NCI-H446 treated with DMSO at 0.1 percent for 48 hours (cell line): ENCODE measurements at places on chromosomes 2 and 18.

GRCh38 chr2:70280242-70280798 is 13.2 kb downstream of the SNRPG start:
- DNase-seq, result no peak

DNA sequence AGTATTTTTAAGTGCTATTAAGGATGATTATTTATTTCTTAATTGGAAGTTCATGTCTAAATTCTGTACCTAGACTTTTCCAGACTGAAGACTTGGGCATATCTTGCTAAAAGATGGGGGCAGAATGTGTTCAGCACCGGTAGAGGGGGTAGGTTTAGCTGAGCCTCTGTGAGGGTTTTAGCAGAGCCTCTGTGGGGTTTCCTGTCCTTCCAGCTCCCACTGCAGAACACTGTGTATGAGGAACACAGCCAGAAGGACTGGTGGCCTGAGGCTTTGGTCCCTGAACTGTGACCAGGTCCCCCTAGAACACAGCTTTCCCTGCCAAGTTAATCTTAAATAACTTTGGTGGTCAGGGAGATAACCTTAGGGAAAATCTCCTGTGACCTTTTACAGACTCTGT is 123.4 kb upstream of the EPC2 start:
- DNase-seq, result no peak

DNA sequence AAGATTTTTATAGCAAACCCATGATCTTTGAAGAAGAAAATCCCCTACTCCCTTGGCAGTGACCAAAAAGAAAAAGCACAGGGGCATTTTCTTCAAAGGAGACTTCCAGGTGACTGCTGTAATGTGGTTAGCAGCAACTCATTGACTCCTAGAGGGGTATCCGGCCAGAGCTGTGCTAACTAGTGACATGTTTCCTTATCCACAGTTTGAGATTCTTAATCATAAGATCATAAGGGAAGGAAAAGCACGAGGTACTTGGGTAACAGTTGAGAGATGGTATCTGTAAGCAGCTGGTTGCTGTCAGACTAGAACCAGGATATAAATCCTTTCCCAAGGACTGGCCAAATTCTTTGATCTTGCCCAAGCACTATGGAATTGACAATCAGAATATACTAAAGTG is 124.7 kb downstream of the MREG start:
- DNase-seq, result no peak

DNA sequence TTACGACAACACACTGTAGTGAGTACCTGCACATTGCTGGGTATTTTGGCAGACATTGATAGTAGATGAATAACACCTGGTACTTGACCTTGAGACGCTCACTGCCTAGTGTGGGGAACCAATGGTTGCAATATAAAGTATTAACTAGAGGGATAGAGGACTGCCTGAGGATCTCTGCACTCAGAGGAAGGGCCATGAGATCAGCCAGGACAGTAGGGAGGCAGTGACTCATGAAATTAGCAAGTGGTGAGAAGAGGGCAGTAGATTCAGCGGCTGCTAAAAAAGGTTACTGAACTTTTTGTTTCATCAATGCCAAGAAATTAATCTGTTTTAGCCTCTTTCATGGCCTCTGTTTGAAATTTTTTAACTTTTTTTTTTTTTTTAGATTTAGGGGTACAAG is 250.8 kb upstream of the TCF4 start:
- no peak for DNase-seq

- DNase-seq, result no peak
Observed at GRCh38 chr2:16680304-16680703, 14.7 kb upstream of the CYRIA start.

DNA sequence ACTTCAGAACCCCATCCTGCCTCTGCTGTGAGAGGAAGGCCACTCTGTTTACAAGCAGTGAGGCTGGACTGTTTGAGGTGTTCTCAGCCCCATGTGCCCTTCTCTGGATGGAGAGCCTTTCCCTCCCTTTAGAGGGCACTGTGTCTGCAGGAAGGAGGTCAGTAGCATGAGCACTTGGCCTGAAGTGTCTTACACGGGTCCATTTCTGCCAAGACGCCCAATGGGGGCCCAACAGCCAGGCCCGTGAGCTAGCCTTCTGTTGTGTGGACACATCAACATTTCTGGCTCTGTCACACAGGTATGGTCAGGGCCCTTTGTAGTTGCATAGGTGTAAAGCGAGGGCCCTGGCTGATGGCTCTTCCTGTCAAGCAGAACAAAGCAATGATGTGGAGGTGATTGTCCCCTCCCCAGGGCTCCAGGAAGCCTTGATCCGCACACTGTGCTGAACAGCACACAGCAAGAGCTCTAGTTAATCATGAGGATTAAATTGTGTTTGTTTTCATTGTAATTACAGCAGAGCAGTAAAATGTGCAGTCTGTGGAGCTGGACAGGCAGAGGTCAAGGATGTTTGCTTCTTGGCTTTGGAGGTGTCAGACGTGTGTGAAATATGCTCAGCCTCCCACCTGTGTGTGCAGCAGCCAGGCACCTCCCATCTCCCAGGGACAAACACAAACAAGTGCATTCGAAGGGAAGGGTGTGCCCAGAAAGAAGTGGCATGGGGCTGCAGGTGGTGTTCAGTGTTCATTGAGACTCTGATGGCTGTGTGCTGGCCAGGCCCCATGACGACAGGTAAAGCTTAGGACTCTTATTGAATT is 132.1 kb downstream of the SH3RF3 start:
- no peak for DNase-seq

GRCh38 chr18:52408800-52409302 is 68.9 kb downstream of the DCC start:
- DNase-seq, result no peak

DNA sequence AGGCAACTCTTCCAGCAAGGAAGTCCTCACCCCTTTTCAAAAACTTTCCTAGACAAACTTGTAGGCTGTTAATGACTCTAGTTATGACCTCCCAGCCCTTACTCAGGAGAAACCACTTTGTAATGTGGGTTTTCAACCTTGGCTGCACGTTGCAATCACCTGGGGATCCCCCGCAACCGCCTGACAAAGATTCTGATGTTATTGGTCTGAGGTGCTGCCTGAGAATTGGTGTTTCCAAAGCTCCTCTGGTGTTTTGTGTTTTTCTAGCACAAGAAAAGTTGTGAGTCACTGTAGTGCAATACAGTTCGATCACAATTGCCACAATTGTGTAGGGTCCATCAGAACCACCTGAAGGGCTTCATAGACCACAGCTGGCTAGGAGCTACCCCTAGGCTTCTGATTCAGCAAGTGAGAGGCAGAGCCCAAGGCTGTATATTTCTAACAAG is 121.6 kb downstream of the SP100 start:
- no peak for DNase-seq

DNA sequence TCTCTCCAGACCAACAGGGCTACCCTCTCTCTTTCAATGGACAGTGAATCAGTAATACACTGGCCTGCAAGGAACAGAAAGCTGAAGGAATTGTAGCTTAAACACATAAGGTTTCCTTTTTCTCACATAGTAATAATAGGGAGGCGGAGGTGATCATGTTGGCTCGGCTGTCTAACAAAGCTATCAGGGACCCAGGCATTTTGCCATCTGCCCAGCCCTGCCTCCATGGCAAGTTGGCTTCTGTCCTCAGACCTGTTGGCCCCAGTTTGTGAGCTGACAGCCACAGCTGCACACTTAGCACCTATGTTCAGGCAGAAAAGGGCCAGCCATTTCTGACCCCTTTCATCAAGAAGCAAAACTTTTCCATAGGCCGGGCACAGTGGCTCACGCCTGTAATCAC is 2.0 kb upstream of the CHRNG start:
- no peak for DNase-seq

DNA sequence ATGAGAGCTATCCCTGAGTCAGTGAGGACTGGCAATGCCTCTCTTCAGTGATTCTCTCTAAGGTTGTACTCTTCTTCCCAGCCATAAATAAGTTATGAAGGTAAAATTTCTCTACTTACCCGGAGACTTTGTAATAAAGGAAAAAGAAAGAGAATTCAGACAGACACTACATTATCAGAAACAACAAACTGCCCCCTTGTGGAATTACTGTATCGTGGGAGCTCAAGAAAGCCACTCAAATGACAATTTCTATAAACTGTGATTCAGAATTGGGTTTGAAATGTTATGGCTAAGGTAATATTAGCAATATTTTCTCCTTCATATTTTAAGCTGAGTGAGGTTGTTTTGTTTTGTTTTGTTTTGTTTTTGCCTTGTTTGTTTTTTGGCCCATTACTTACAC is 155.8 kb upstream of the TANK start:
- DNase-seq, result no peak

- DNase-seq, result no peak
Observed at GRCh38 chr2:191302459-191303139, 57.4 kb downstream of the MYO1B start.

DNA sequence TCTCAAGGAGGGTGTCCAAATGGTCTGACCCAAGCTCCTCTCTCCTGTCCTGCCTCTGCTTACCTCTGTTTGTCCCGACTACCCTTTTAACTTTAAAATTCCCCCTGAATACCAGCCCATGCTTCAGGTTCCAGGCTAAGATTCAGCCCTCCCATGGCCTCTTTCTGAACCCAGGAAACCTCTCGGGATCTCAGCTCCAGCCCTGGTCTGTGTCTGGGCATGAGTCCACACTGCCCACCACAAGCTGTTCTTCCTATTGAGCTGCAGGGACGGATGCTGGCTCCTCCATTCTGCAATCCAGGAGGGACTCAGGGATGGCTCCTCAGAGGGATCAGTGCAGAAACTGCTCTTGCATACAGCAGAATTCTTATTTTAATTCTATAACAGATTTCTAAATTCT is 78.9 kb downstream of the MYT1L start:
- no peak for DNase-seq

DNA sequence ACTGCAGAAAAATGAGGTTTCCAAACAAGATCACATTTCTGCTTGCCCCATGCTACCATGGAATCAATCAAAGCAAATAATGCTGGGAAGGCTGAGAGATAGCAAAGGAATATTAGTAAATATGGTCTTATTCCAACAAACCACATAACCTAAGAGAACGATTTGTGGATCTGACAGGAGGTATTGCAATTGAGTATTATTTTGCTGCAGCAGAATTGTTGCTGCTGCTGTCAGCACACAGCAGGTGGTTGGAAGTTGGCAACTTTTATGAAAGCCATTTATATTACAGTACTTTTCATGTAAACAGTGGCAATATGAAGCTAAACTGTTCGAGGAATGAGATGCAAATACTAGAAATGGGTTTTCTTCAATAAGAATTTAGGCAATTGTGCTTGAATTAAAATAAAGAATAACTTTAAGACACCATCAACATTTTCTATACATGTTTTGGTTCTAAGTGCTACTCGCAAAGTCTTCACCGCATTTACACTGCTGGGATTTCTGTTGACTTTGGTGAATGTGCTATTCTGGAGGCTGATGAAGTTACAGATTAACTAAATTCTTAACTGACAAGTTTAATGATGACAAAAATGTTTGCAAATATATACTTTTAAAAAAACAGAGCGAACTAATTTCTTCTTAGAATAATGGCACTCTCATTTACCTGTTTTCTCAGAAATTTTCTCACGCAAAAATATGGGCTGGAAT is 1285.7 kb downstream of the CNTNAP5 start:
- no peak for DNase-seq

DNA sequence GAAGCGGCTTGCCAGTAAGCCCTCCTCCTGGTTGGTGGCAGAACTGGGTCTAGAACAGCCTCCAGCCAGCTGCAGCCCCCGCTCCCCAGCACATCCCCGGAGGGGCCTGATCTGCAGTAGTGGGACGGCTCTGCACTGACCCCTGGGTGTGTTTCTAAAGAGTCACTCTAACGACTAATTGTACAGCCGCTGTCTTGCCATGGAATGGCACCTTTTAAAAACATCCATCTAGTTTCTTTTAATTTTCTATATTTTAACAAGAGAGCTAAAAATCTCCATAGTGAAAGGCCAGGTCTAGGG is 82.0 kb downstream of the MTCL1 start:
- DNase-seq, result no peak

- DNase-seq, result no peak
Observed at GRCh38 chr18:45359275-45360009, 255.8 kb upstream of the SLC14A2 start.

DNA sequence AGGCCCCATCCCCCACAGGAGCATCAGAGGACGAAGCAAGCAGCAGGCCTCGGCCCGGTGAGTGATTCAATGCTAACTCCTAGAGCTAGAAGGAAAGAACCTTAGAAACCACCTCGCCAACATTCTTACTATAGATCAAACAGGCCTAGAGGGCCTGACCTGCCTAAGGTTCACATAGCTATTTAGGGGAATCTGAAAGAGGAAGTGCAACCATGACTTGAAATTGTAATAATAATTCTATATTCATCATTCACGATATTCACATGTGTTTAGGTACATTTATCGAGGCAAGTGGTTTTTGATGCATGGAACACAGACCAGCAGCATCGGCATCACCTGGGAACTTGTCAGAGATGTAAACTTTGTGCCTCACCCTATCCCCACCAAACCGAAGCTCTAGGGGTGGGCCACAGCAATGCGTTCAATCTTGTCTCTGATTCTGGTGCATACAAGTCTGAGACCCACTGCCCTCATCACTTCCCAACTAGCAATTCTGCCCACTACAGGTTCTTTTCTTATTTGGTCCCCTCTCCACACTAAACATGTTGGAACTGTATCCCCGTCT is 78.0 kb upstream of the DNMT3A start:
- DNase-seq, result no peak

DNA sequence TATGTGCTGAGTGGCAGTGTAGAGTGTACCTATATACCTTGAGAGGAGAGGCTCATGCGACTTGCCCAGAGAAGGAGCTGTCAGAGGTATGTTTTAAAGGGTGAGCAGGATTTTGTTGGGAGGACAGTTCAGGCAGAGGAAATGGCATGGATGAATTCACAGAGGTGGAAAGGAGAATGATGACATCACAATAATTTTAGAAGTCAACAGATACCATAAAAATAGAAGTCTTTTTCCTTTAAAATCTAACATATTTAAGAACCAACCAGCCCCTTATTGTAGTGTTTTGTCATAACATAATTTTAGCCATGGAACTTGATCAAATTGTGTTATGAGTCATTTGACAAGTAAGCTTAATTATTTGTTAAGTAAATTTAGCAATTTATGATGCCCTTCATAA is 538.1 kb upstream of the GYPC start:
- DNase-seq, result no peak

DNA sequence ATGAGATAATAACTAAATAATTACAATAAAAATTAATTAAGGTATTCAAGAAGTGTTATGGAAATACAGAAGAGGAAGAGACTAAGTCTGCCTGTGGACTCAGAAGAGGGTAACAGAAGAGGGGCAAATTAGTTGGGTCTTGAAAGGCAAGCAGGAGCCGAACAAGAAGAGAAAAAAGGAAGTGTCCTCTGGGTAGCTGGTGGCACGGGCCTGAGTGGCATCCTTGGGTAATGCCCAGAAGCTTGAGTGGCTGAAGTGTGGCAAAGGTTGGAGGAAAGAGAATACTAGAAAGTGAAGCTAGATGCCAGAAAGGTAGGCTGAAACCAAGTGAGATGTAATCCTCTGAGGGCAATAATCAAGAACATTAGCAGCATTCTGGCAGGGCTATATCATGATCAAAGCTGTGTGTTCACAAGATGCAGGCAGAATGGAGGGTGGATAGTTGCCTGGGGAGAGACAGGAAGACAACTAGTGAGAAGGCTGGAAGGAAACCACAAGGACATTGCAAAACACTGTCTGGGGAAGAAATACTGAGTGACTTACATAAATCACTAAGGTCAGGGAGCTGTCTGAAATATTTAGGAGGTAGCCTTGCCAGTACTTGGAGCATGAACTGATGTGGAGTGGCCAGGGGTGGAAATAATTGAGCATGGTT is 16.2 kb downstream of the DOCK10 start:
- DNase-seq, result no peak

GRCh38 chr2:207230261-207231105 is 64.7 kb upstream of the KLF7 start:
- no peak for DNase-seq

- no peak for DNase-seq
Observed at GRCh38 chr2:5538772-5539171, 153.4 kb upstream of the SOX11 start.

GRCh38 chr2:66343259-66343658 is 91.7 kb upstream of the MEIS1 start:
- DNase-seq, result no peak
